ENCODE measurements at places on chromosomes 5 and 9. TPM values are rescaled to one million over a fixed set of nuclear protein-coding genes. Genes with fewer than 3 reads are reported as not detected.

- DNase-seq, result no peak
Measured at GRCh38 chr5:148790545-148791333, 35.7 kb upstream of the ADRB2 start.

DNA sequence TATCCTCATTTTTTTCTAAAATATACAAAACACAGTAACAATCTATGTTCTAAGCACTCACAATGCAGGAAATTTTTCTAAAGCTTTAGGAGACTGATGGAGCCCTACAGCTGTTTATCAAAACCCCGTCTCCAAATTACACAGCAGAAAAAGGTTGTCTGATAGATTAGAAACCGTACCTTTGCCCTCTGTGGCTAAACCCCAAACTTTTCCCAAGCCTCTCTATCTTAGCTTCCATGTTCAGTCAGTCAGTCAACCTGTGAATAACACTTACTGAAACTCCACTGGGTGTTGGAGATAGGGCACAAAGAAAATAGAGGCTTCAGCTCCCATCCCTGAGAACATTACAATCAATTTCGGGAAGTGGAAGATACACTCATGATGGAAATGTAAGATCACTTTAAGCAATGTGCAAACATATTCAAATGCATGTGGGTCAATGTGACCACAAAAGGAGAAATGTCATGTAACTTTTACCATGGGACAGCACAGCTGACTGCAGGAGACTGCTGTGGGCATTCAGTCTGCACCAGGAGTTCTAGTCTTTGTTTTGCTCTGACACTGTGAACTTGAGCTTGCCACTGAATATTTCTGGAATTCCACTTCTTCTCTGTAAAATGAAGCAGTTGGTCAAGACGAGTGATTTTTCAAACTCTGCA, 279.5 kb upstream of the PIK3R1 start:
- DNase-seq, result no peak

The PPP3R2 gene
- not detected for total RNA-seq

The MGAT1 gene
- total RNA-seq, result 65.8 TPM

GRCh38 chr5:14206028-14206725, 63.0 kb downstream of the TRIO start:
- DNase-seq, result no peak

DNA sequence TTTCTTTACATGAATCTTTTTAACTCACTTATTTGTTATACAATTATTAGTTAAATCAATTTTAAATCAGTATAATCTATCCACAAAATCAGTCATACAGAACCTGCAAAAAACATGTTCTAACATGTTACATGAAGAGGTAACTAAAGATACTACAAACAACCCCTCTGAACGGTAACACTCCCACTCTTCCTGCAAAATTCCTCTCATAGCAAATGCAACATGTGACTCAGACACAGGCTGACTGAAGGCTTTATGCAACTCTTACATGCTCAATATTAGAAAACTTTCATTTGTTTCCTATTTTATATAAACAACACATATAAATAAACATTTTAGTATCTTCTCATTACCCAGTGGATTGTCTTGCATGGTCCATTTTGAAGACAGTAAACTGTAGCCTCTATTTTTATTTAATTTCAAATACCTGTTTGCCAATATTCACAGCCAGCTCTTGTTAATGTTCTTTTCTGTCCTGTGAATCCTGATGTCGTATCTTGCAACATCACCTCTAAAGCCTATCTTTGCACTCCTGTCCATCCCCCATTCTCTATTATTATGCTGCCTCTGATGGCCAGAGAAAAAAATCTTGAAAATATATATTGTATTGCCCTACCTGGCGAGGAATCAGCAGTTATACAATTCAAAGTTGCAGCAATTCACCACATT, 100.5 kb upstream of the CCDC152 start:
- DNase-seq, result no peak

The KLF4 gene
- 0.65 TPM for total RNA-seq

- peak; percentile 37 for DNase-seq
Measured at GRCh38 chr9:5446451-5447236, 3.7 kb upstream of the CD274 start.

DNA sequence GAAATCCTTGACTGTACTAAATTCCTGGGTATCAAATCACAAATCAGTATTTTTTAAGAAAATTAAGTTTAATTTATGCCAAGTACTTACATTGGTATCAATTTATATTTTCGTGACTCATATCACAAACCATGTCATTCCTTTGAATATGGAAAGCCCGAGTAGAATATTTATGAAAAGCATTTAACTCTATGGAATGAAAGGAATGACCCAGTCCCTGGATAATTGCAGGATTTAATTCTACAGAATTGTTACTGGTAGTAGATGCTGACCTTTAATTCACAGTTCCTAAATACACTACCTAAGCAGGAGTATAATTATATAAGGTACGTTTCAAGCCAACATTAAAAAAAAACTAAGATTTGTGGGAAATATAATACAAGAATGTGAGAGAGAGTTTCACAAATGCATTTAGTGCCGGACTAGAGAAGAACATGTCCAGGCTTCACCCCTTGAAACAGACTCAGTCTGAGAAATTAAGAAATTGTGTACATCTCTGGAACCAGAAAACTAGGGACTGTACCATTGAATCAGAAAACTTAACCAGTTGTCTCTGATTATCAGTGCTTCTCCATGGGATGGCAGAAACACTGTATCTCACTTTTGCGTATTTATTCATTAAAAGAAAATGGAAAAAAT, 28.5 kb upstream of the PLPPR1 start:
- no peak for DNase-seq

The AMBP gene
- total RNA-seq, result not detected

DNA sequence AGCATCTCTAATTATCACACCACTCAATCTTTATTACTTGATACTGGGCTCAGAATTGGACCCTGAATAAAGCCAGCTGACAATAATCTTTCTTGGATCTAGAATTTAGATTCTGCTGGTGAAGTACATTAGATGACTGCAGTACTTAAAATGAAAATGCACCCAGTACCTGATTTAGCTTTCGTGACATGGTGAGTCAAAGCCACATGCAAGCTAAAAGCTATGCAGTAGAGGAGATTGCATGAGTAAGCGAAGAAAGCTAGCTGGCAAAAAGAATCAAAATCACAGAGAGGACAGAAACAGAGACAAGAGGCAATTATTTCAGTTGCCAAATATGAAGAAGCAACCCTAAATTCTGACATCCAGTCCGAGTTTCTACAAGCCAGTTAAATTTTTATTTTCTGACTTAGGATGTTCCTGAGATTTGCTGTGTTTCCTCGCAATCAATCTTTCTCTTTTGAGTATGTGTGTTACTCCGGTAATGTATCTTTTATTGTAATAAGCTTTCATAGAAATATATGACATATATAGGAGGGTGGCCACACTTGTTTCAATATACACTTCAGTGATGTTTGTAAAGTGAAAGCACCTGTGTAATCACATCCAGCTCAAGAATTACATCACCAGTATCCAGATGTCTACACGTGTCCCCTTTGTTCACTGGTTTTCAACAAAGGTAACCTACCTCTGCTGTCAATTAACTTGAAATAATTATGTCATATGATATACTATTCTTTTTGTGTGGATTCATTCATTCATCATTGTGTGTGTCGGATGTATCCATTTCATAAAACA, 101.7 kb downstream of the CDH18 start:
- DNase-seq, result no peak

DNA sequence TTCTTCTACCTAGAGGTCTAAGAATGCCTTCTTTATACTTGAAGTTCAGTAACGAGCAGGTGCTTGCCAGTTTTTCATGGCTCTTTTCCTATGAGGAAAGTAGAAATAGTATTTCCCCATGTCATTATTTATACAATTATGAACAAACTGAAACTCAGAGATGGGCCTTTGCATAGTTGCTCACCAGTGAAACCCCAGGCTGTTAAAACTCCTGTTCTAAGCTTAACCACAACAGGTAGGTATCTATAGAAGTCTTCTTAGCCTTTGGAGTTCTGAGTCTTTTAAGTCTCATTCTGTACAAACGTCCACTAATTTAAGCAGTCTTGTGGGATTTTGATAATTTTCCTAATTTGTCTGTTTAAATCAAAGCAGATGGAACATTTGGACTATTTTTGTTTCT, 90.1 kb downstream of the STARD4 start:
- no peak for DNase-seq

DNA sequence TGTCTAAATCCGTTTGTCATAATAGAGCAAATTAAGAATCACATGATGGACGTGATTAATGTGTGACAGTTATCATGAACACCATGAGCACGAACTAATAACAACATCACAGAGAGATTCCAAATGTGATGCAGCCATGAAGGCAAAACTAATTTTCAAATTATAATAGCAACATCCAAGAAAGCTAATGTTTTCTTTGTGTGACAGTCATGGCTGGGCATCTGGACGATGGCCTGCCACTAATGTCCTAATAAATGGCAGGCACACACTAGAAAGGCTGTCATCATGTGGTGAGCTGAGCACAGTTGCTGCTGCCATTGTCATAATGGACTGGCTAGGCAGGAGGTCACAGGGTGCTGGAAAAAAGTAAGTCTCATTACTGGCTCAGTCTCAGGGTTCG, 280.0 kb upstream of the EFNA5 start:
- no peak for DNase-seq
